ENCODE measurements at places on chromosomes 1 and 21.

DNA sequence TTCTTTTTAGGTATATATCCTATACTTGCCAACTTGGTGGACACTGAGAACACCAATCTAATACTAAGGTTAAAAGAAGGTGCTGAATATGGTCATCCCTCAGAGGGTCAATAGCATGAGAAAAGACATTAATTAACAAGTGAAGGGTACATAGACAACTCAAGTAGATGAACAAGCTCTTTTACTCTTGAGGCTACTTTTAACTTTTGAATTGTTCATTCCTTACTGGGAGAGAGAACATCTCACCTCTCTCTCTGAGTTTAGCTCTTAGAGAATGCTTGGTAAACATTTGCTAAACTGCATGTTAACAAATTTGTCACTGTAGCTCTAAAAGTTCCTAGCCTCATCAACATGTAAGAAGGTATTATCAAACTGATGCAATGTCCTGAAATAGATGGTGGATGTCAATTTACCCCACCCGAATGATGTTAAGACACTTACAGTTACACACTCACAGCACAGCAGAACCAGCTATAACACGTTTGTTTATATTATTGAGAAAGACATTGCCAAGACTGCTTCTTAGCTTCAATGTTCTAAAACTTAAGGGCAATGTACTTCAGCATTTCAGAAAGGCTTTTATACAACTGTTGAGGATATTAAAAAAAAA lies 35.9 kb downstream of the HEATR1 start:
- no peak for DNase-seq

DNA sequence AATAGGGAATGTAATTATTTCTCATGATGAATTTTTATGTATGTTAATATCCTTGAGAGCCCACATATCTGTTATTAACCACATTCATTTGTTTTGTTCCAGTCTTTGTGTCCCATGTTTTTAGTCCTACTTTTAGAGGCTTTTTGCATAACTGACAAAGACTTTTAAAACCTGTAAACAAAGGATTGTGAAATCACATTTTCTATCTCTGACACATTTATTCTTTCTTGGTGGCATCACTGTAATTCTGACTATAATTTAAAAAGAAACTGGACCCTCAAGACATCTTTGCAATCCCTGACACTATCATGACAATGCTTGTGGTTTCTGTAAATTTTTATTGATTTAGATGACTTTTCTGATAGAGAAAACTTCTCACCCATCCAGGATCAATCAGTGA lies 313.1 kb downstream of the SIPA1L2 start:
- no peak for DNase-seq

- peak; percentile 52 for DNase-seq
These were observed 27.0 kb upstream of the PRELP start for GRCh38 chr1:203448521-203449061.

- no peak for DNase-seq
These were observed 34.4 kb downstream of the PSEN2 start for GRCh38 chr1:226904772-226905171.

- no peak for DNase-seq
These were observed 302.7 kb downstream of the GRIK1 start for GRCh38 chr21:29637134-29637533.

DNA sequence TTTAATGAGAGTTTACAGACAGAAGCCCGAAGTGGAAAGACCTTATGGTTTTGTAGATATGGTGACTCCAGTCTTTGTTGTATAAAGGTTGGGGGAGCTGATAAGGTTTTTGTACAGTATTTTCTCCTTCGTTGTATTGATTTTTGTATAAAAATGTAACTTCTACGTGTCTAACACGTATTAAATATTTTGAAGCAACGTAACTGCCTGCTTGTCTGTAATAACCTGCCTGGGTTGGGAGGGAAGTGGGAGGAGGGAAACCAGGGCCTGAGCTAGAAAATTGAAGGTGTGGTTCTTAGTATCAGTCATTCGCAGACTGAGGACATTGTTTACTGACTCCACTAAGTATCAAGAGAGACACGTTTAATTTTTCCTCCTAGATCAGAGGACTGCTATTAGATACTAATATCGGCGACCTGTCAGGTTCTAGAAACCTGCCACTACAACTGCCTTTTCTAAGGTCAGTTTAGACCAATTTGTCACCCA lies 2.2 kb downstream of the IER5 start:
- no peak for DNase-seq

- DNase-seq = no peak
These were observed 2.7 kb upstream of the OR10J4 start for GRCh38 chr1:159429074-159429861.

GRCh38 chr1:103527331-103527730 lies 1.8 kb downstream of the RNPC3 start:
- DNase-seq = no peak

DNA sequence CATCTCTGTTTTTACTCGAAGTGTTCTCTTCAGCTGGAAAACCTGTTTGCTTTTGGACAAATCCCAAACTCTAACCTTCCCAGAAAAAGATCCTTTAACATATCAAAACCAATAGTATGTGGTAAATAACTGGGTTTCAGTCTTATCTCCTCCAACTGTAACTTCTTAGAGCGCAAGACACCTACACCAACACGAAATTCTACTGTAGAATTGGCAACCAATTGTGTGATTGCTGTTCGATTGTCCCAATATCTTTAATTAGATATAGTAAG lies 5.8 kb upstream of the MPZL1 start:
- peak; percentile 47 for DNase-seq

GRCh38 chr1:9551984-9552383 lies 12.7 kb downstream of the SLC25A33 start:
- no peak for DNase-seq

DNA sequence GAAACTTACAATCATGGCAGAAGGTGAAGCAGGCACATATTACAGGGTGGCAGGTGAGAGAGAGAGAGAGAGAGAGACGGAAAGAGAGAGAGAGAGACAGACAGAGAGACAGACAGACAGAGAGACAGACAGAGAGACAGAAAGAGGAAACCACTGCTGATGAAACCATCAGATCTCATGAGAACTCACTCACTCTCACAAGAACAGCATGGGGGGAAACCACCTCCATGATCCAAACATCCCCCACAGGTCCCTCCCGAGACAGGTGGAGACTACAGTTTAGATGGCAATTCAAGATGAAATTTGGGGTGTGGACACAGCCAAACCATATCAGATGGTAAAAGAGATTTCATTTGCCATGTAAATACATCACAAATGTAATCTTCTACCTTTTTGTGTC lies 708.1 kb downstream of the MRPL39 start:
- no peak for DNase-seq

DNA sequence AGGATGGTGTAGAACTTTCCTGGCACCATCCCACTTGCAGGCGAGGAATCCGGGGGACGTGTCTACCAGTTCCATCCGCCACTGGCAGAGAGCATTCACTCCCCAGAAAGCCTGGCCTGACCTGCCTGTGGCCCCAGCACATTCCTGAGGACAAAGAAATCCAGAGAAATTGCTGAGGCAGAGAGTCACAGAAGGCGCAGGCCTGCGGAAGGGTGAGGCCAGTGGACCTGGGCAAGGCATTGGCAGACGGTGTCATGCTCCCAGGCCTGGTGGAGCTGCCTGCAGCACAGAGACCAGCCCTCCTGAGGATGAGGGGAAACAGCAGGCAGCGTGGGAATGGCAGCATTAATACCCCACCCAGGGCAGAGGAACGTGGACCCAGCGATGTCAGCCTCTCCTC lies 81.2 kb upstream of the F3 start:
- peak; percentile 29 for DNase-seq

DNA sequence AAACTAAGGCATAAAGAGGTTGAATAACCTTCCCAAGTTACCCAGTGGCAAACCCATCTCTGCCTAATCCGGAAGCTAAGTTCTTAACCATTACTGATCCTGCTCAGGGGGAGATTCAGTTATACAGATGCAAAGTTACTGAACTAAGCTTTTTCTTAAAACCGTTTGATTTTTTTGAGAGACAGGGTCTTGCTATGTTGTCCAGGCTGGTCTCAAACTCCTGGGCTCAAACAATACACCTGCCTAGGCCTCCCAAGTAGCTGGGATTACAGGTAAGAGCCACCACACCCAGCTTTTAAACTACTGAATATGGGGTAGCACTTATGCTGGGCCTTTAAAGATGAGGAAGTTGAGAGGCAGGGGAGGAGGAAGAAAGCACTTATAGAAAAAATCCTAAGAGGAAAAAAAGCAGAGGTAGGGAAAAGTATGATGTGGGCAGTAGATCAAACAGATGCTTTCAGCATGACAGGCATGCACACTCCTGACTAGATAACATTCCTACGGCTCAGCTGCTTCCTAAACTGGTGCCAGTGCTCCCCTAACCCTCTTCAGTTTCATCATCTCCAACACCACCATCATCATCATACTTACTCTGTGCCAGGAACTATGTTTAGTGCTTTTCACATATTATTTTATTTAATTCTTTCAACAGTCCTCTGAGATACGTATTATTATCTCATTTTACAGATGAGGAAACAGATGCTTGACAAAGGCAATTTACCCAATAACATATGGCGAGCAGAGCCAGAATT lies 5.8 kb downstream of the PAFAH2 start:
- DNase-seq = no peak

- peak; percentile 86 for DNase-seq
These were observed 78.6 kb downstream of the HHAT start for GRCh38 chr1:210407207-210407886.

- no peak for DNase-seq
These were observed 5.8 kb downstream of the FAM43B start for GRCh38 chr1:20558191-20558590.

DNA sequence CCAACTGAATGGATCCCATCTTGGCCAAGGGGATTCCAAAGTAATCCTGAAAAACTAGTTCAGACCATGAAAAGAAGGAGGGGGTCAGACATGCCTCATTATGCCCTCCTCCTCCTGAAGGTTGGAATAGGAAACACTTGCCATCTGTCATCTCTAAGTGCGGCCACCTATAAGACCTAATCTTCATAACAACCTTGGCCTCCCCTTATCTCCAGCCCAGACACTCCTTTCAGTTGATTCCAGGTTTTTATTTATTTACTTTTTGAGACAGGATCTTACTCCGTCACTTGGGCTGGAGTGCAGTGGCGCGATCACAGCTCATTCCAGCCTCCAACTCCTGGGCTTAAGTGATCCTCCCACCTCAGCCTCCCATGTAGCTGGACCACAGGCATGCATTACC lies 19.7 kb downstream of the SNAP47 start:
- DNase-seq = no peak

GRCh38 chr1:157315544-157315943 lies 177.3 kb upstream of the ETV3 start:
- DNase-seq = no peak

DNA sequence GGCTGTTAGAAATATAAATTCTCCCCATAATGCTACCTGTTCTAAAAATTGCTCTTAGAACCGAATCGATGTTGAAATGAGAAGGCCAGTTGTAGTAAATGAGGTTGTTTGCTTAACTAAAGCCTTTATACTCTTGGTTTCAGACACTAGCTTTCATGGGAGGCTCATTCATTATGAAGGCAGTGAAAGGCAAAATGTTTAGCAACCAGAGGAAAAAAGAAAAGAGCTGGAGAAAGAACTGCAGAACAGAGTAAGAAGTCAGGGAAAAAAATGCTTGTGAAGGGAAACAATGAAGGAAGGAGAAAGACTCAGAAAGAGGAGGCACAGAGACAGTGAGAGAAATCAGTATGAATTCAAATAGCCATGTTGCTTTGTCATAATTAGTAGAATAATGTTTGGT lies 128.2 kb downstream of the ATP5PO start:
- no peak for DNase-seq

DNA sequence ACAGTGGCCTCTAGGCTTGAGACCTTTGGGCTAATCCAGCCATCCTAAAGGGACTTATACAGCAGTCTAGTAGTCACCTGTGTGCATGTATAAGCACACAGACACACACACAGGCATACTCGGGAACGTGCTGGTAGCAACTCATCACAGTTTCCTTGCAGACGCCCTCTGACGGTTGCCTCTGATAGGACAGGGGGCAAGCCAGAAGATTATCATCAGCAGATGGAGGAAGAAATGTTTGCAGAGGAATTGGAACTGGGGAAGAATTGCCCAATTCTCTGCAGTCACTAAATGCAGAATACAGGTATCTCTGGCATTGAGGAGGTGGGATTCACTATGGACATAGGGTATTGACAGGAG lies 222.2 kb downstream of the C1orf94 start:
- no peak for DNase-seq

- no peak for DNase-seq
These were observed 100.1 kb upstream of the GCLM start for GRCh38 chr1:94009304-94009703.

- no peak for DNase-seq
These were observed 145.8 kb upstream of the WNT4 start for GRCh38 chr1:22288593-22289241.

DNA sequence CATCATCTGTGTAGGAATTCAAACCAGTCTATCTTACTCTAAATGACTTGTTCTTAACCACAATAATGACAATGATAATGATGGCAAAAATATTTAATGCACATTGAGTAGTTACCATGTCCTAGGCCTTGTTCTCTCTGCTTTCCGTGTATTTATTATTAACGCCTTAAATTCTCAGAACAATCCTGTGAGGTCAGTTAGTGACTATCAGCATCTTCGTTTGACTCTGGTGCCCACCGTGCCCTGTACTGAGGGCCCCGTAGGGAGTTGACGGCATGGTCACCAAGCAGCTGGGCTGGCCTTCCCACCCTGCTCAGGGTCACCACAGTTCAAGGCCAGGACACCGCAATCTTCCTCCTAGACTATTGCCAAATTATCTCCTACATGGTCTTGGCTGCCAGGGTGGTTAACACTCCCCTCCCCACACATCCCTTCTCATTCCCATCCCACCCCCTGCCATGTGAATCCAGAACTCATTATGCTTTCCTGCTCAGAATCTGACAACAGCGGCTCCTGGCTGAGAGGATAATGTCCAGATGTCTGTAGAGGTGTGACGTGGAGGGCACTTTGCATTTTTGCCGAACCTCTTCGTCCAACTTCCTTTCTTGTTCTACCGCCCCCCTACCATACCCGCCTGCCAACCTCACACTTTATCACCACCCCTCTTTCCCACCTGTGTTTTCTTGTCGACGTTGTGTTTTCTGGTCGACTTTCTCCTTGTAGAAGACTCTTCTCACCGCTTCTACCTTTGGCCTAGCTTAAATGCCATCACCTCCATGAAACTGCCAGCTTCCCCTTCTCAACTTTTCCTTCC lies 33.4 kb downstream of the IGFN1 start:
- no peak for DNase-seq

GRCh38 chr1:53521924-53522552 lies 62.8 kb downstream of the DMRTB1 start:
- no peak for DNase-seq

DNA sequence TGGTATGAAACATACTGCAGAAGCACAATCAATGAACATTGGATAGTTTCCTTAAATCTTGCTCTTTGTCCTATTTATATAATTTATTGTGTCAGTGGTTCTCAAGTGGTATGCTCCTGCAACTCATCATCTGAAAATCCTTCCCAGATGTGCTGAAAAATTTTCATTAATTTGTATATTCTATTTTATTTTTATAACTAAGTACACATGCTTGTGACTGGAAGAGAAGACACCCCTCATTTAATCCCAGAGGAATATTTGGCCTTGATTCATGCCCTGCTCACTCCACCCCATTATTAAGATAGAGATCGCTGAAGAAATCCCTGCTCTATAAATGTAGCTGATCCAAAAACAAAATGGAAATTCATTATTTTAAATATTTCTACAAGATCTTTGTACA lies 870.5 kb upstream of the CXADR start:
- no peak for DNase-seq
